ENCODE measurements at places on chromosomes 2 and 18.

GRCh38 chr2:169980001-169980400 lies 152.7 kb downstream of the UBR3 start:
- no peak for DNase-seq

GRCh38 chr2:203804070-203804469 lies 63.5 kb upstream of the CTLA4 start:
- DNase-seq: peak; percentile 98

GRCh38 chr2:6780765-6781274 lies 84.9 kb downstream of the CMPK2 start:
- DNase-seq: no peak

GRCh38 chr2:105610576-105611332 lies 134.0 kb upstream of the NCK2 start:
- no peak for DNase-seq

- DNase-seq: no peak
These were observed 63.2 kb downstream of the ADI1 start for GRCh38 chr2:3456125-3456524.

- no peak for DNase-seq
These were observed 25.0 kb upstream of the TMBIM1 start for GRCh38 chr2:218317303-218317630.

Data from GM04504 (cell line).